ENCODE measurements at places on chromosomes 1 and 21. TPM values are rescaled to one million over a fixed set of nuclear protein-coding genes. Genes with fewer than 3 reads are reported as not detected.
A peak's percentile ranks its signal among the peaks of the same experiment; 100 is the strongest.

FCRL2 gene
- not detected for total RNA-seq

SEC16B gene
- 0.17 TPM for total RNA-seq

AVPR1B gene
- not detected for total RNA-seq

GPR3 gene
- 2.5 TPM for total RNA-seq

ETV3L gene
- total RNA-seq, result not detected

C8A gene
- not detected for total RNA-seq

CXADR gene
- 22.1 TPM for total RNA-seq

FAM72D gene
- 6.1 TPM for total RNA-seq

ZNF496 gene
- total RNA-seq, result 43.9 TPM

LDLRAD1 gene
- total RNA-seq, result not detected

- DNase-seq, result no peak
Observed at GRCh38 chr1:180609643-180610555, 21.9 kb upstream of the XPR1 start.

DNA sequence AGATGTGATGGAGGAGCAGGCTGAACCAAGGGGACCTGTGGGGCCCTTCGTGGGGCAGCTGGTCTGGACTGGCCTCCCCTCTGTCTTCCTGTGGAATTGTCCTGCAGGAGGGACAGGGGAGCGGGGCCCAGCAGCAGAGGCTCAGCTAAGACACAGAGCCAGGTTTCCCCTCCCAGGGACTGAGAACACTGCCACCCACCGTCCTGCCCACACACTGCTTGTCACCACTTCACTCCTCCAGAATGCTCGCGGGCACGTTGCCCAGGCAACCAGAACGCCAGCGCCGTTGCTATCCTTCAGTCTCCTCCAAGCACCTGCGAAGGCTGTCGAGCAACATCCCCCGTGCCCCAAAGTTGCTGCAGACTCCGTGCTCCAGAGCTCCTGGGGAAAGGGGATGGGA lies 46.4 kb downstream of the AJAP1 start:
- no peak for DNase-seq

GRCh38 chr1:26126321-26127084 lies 14.9 kb downstream of the PDIK1L start:
- no peak for DNase-seq

GRCh38 chr1:217029281-217030157 lies 306.3 kb upstream of the ESRRG start:
- peak; percentile 86 for DNase-seq

- DNase-seq, result no peak
Observed at GRCh38 chr1:168387781-168388760, 107.4 kb downstream of the TBX19 start.

- no peak for DNase-seq
Observed at GRCh38 chr1:167605576-167605975, 24.5 kb upstream of the RCSD1 start.

DNA sequence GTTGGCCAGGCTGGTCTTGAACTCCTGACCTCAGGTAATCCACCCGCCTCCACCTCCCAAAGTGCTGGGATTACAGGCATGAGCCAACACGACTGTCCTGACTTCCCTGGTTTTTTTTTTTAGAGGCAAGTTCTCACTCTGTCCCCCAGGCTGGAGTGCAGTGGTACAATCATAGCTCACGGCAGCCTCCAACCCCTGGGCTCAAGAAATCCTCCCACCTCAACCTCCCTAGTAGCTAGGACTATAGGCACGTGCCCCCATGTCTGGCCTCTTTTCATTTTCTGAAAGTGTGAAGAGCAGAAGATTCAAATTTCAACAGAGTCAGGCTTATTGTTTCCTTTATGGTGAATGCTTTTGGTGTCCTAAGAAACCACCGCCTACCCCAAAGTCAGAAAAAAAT lies 21.7 kb upstream of the SOX13 start:
- DNase-seq, result no peak

- no peak for DNase-seq
Observed at GRCh38 chr1:59138402-59138801, 158.5 kb upstream of the FGGY start.

DNA sequence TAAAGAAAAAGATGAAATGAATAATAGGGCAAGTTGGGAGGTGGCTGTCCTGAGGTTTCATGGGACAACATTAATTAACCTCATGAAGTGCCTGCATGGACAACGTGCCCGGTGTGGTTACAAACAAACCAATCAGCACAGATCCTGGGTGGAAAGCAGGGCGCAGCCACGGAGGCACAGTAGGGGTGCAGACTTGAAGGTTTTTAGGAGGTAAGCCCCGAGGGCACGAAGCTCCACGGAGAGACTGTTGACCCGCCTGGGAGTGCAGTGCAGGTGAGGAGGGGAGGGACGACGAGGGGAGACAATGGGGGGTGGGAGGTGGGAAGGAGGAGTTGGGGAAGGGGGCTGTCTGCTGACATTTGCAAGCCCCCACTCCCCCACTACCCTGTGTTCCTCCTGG lies 2.3 kb upstream of the RIPK4 start:
- no peak for DNase-seq

- DNase-seq, result no peak
Observed at GRCh38 chr1:65230731-65231481, 78.4 kb upstream of the DNAJC6 start.

DNA sequence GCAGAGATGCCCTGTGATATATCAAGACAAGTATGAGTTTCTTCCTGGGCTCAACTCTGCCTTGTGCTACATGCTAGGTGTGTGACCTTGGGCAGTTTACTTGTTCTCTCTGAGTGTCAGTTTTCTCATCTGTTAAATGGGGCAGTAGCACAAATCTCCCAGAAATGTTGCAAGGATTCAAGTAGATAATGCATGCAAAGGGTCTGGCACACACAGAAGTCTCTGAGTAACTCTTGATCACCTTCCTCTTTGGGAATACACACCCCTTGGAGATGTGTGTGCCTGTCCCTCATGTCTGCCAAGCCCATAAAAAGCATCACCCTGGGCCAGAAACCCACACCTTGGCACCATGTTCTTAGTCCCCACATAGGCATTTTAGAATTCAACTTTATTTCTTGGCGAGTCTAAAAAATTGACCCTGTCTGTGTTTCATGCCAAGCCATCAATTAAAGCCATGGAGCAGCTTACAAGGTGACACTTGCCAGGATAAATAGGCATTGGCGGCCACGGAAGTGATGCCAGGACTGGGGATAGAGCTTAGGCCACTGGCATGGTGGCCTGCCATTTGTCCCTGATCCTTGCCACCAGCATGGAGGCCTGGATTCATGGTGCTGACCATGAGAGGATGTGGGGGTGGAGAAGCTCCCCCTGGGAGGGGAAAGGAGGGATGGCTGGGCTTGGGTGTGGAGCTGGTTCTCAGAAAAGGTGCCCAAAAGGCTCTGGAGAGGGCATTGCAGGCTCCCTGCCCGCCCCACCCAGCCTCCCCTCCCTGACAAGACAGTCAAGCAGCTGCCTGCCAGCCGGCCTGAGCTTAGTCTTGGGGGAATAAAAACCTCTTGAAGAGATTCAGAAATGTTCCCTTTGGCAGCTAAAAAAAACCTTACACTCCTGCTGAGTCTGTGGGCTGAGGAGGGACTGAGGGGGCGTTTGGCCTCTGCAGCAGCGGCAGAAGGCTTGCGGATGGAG lies 118.0 kb upstream of the IPO9 start:
- DNase-seq, result no peak

DNA sequence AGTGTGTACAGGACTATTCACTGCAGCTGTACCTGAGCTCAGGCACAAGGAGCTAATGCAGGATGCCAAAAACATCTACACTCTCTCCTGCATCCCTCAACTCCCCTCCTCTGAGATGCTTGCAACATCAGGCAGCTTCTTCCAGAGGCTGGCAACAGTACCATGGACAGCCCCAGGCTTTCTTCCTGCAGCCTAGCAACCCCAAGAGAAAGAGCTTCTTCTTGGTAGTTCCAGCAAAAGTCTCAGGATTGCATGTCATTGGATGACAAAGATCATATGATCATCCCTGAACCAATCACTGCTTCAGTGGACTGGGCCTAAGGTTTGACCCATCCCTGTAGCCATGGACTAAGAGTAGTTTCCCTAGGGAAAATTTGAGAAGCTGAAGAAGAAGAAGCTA lies 46.7 kb downstream of the CAMK2N1 start:
- no peak for DNase-seq

GRCh38 chr1:212367474-212368072 lies 47.1 kb downstream of the PACC1 start:
- DNase-seq, result no peak

DNA sequence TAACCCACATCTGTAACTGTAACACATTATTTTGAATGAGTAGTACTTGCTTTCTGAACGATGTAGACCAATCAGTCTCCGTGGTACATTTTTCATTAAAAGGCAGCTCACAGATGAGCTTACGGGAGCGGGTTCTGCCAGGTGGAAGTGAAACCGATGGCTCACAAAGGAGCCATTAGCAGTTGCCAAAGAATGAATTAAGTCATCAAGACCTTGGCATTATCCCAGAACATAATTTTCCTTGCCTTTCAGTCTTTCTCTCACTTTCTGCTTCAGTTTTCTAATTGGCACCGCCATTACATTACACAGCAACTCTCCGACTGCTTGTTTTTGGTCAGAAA lies 33.5 kb upstream of the UTS2 start:
- no peak for DNase-seq

- DNase-seq, result no peak
Observed at GRCh38 chr1:43932786-43933385, 715 bp upstream of the ARTN start.

DNA sequence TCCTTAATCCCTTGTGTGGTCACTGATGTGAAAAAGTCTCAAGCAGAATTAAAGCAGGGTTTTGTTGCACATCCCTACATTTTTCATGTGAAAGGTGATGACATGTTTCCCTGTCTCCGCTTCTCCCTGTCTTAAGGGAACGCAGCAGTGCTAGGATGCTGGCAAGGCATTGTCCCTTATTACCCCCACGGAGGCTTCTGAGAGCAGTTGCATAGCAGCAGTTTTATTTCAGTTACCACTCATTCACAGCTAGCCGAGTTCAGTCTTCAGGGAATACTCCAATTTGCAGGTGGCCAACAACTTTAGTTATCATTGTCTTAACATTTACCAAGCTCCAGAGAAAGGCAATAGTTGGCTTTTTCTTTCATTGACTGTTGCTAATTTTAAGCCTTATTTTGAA lies 89.1 kb downstream of the CLEC20A start:
- DNase-seq, result no peak

DNA sequence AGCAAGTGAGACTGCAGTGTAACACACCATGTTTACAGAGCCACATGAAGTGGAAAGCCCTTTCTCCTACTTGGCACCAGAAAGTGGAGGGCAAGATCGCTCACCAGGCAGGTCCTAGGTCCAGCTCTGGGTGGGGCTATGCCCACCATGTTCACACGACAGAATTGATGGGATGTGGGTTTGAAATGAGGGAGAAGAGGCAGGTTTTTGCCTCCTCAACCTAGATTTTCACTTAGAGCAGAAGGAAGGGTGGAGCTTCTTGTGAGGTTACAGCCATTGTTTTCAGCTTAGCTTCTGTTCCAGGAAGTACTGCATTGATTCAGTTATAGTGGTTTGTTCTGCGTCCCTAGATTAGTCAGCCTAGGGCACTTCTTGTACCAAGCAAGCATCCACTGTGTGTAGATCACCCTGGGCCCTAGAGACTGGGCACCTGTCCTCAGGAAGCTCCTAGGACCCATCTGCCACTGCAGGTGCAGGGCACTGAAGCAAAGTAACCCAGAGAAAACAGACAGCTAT lies 2.3 kb downstream of the CD53 start:
- DNase-seq, result no peak

DNA sequence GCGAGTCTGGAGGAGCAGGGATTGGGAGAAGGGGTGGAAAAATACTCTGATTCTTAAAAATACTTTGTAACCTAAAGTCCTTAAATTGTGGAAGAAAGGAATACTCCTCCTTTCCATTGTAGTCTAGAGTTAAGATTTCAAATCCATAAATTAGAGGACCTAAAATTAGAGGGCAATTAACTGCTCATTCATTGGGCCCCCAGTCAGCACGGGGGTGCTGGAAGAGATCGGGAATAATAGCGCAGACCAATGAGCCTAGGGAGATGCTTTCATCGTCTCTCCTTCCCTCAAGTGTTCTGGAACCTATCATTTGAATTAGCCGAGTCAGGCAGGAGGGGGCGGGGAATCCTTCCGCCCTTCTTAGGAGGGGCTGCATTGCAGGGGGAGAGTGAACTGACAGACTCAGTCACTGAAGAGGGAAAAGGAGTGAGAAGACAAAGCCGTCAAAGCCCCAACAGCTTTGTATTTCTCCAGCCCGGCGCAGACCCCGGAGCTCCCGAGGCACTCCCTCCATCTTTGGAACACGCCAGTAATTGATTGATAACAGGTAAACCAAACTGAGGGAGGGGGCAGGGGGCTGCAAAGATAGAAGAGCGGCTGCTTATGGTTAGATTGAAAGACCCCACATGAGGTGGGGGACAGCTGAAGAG lies at the start of gene MLLT11:
Gene MLLT11 (plus strand): TSS at position 391 of the 650 bp plus-strand sequence. CDS start 6,828 bp downstream, outside the sequence.
- DNase-seq, result no peak

- no peak for DNase-seq
Observed at GRCh38 chr1:59340411-59341307, 43.8 kb downstream of the FGGY start.

GRCh38 chr1:53747841-53748240 lies 8.9 kb upstream of the GLIS1 start:
- no peak for DNase-seq

DNA sequence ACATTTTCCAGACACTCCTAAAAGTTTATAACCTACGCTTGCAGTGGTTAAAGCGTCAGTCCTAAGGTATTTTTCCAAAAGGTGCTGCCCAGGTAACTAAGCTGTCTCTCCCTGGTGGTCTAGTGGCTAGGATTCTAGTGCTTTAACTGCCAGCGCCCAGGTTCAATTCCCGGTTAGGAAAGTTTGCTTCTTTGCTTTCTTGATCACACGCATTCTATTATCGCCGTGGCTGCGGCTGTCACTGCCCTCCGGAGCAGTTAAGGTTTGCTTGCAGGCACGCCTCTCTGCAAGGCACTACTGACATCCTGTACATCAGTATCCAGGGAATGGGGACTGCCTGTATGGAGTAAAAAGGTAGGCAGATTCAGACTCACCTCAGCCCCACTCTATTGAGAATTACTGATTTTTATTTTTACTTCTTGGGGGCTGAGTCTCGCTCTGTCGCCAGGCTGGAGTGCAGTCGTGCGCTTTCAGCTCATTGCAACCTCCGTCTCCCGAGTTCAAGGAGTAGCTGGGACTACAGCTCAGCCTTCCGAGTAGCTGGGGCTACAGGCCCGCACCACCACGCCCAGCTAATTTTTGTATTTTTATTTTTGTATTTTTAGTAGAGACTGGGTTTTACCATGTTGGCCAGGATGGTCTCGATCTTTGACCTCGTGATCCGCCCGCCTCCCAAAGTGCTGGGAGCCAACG lies 53.2 kb upstream of the CFAP126 start:
- DNase-seq, result no peak

GRCh38 chr1:17120481-17120877 lies 1.2 kb upstream of the PADI2 start:
- no peak for DNase-seq

All from epithelial cell of proximal tubule (primary cell).